Left lobe of liver (tissue), 2 donors: ENCODE measurements at places on chromosomes 5 and 9.

GRCh38 chr9:87276327-87276841 lies 221.3 kb upstream of the DAPK1 start:
- DNase-seq, result no peak

- no peak for DNase-seq
Observed at GRCh38 chr9:70868661-70869652, 252.5 kb downstream of the TRPM3 start.

- DNase-seq, result no peak
Observed at GRCh38 chr5:77175231-77175630, 35.2 kb upstream of the PDE8B start.

DNA sequence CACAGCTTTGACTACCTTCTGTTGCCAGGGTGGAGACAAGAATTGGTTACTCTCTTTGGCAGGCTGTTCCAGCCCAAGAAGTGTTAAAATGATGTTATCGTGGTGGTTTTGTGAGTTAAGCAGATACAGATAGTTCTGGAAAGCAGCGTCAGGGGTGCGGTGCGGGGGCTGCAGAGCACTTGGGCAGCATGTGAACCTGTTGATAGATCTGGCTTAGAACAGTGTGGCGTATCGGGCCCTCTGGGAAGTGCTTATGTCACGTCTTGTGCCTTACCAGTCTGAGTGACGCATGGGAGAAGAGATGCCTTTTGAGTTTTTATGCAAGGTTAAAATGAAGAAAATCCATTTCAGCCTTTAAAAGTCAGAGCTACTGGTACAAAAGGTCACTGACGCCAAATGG lies 152.5 kb downstream of the PRKACG start:
- no peak for DNase-seq

- no peak for DNase-seq
Observed at GRCh38 chr5:144201588-144201987, 30.9 kb downstream of the KCTD16 start.

DNA sequence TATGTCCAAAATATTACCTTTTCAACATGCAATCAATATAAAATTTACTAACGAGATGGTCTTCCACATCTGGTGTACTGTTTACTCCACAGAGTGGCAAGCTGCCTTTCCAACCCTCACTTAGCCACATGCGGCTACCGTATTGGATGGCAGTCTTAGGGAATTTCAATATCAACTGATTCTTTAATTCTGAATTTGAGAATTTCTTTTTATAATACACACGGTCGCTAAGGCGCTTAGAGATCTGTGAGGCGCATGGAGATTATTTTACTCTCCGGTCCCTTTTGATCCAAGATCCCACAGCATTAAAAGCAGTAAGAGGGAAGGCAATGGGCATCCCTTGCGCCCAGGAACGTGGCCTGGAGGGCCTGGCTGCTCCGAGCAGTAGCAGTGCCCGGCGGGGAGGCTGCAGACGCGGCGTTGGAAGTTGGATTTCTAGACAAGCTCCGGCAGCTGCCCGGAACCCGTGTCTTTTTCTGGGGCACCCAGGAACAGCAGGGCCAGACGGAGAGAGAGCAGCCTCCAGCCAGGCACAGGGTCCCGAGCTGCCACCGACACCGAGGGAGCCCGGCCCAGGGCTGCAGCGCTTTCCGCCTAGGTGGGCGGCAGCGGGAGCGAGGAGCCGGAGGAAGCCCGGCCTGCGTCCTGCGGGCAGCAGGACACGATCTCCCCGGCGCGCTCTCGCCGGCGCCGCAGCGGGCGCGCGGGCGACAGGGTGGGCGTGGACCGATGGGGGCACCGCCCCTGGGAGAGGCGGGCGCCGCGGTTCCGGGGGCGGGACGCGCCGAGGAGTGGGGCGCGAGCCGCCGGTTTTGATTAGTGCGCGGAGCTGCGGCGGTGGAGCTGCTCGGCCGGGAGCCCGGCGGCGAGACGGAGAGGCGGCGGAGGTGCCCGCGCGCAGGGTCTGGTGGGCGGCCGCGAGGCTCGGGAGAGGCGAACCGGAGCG lies at the start of gene UGCG:
UGCG (plus strand) TSS at position 819 of the 946 bp plus-strand sequence. CDS start 402 bp downstream, outside the sequence.
- DNase-seq, result peak; percentile 92

DNA sequence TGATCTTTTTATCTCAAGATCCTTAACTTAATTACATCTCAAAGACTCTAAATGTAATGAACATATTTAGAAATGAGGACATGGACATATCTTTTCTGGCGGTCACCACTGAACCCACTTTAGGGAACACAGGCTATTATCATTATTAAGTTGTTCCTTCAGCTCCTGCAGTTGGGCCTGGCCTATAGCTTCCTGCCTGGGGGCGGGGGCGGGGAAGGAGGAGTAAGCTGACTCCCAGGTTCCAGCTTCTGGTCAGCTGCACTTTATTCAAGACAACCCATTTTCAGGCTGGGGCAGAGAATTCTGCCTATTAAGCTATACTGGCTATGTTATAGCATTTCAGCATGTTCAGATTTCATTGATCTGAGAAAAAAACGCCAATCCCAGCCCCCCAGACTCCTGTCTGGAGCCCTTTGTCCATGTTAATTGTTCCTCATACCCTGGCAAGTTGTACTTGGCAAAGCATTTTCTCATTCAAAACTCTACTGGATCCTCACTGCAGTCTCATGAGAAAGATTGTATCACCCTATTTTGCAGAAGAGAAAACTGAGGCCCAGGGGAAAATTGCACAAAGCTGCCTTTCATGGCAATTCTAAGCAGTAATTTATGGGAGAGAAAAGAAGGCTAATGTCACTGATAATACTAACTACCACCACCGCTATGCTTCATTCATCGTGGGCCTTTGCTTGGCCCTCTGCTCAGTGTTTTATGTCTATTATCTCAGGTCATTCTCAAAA lies 25.1 kb downstream of the COL15A1 start:
- DNase-seq, result no peak

DNA sequence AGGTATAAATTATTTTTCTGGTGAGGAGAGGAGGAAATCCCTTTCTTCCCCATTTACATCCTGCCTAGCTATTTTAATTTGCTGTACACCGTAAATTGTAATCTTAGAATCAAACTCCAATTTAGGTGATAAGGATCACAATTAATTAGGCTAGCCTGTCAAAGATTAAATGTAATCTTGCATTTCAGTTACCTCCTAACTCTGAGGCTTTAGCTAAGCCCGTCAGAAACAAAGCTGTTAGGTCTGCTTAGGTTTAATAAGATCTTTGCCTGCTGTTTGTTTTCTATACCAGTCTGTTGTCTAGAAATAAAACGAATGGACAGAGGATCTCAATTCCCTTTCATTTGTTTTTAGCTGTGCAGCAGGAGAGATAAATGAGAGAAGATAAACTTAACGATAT lies 51.5 kb downstream of the PIK3R1 start:
- DNase-seq, result no peak

- no peak for DNase-seq
Observed at GRCh38 chr5:39352951-39353350, 11.3 kb downstream of the C9 start.

DNA sequence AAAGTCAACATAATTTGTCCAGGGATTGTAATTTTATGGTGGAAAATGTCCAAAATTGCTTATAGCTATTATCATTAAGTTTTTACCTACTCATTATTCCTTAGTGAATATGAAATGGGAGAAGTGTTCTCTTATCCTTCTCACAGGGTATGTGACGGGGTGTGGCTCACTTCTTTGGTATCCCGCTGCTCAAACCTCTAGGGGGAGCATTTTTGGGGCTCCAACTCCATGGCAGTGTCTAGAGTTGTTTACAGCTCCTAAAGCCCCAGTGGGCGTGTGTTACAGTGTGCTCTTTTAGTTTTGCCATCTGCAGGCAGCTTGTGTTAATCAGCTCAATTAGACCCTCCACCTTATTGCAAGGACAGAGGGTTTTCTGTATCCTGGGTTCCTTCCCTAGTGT lies 89.4 kb downstream of the CDKN2A start:
- DNase-seq, result no peak
